ENCODE measurements at places on chromosomes 13 and 19. TPM values are rescaled to one million over a fixed set of nuclear protein-coding genes. Genes with fewer than 3 reads are reported as not detected.

GRCh38 chr13:113782472-113782871 lies 23.4 kb downstream of the TMEM255B start:
- no peak for DNase-seq

DNA sequence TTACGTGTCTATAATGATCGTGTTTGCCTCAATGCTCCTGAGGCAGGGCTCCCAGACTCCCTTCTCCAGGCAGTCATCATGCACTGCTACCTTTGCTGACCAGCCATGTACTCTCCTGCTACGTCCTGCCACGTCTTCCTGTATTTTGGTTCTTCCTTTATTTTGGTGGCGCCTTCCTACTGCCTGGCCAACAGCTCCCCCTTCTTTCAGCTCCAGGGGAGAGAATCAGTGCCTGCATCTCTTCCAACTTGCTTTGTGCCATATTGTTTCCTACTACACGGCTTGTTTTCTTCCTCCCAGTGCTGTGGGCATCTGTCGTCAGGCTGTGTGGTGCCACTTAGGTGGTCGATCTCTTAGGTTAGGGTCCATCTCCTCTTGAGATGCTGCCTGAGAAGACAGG lies 96.2 kb downstream of the FGF9 start:
- DNase-seq, result no peak

Gene GRIK5
- 3.1 TPM for polyA plus RNA-seq

GRCh38 chr13:38366954-38367645 lies 17.4 kb downstream of the UFM1 start:
- no peak for DNase-seq

Gene ACP7
- 0.07 TPM for polyA plus RNA-seq

GRCh38 chr13:51452361-51453206 lies at the start of gene INTS6:
TSS of gene INTS6 (minus strand) at chr13:51453036. CDS start at chr13:51452525, 511 bp downstream.
- DNase-seq, result peak; percentile 98

Gene OR7D2
- not detected for polyA plus RNA-seq

Gene ZNF284
- 4.2 TPM for polyA plus RNA-seq

Gene KCNK6
- polyA plus RNA-seq, result 2.4 TPM

Gene OR7C1
- polyA plus RNA-seq, result 0.20 TPM

DNA sequence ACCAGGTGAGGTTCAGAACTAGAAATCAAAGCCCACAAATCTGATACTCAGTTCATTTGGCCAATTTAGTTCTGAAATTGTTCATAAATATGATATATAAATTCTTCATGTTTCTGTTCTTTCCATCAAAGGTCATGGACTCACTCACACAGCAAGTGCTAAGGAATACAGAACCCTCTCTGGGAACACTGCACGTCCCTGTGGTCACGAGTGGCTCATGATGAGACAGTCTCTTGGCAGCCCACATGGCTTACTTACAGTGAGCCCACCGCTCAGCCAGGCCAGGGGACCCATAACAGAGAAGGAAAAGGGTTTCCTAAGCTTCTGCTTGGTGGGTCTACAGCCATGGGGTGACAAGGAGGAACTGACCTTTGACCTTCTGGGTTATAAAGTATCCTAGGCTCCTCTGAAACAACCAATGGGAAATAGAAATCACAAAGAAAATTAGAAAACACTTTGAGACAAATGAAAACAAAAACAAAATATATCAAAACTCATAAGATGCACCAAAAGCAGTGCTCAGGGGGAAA lies 67.4 kb downstream of the CDADC1 start:
- no peak for DNase-seq

DNA sequence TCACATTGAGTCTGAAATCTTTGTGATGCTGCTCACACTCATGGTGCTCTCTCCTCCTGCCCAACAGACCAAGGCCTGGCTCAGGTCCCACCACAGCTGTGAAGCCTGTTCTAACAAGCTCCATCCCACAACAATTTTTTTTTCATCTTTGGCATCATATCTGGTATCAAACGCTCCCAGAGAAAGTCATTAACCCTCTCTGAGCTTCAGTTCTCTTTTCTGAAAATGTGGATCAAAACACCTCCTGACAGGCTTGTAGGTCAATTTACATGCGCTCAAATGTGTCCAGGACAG lies 224.4 kb downstream of the LACC1 start:
- DNase-seq, result peak; percentile 35

DNA sequence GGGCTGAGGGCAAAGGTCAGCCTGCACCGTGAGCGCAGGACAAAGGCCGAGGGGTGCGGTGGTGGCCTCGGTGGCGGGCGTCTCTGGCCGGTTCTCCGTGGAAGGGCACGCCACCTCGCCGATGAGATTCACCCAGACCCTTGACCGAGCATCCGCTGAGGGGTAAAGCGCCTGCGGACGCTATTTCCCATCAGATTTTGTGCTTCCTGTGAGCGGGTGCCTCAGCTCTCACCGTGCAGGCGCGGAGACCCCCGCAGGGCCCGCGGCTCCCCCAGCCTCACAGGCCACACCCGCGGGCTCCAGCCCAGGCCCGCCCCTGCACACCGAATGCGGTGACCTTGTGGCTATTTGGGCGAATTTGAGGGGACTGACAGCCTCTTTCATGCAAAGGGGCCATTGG lies 348.0 kb downstream of the TEX29 start:
- DNase-seq, result no peak

- DNase-seq, result no peak
These were observed 233.4 kb downstream of the KCNRG start for GRCh38 chr13:50248516-50249143.

DNA sequence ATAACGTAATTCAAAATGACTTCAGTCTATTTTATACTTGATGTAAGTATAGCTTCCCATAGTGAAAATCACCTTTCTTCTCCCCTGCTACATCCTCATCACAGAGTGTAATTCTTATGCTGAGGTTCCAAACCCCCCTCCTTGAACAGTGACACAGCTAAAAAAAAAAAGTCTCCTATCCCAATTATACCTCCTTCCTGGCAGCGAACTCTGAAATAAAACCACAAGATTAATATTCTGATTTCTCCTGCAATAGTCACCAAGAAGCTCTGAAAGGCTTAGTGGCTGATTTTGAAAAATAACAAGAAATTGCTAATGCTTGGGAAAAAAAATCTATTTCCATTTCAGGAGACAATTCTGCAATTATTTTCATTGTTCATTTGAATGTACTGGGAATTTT lies 36.3 kb downstream of the EFNB2 start:
- DNase-seq, result no peak

DNA sequence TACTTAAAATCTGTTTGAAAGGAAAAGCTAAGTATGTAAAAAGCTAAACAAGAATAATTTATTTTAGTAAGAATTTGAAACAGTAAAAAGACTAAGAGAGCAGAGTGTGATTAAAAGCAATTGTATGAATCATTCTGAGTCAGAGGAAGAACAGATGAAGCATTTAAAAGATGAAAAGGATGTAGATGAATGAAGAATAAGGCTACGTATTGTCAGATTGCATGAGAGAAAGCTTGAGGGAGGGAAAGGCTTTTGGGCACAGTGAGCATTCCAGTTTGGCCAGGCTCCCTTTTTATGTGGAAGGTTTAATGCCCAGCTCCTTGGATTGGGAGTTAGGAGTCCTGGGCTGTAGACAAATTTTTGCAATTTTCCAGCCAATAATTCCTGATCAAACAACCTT lies 117.7 kb downstream of the FREM2 start:
- DNase-seq, result no peak

DNA sequence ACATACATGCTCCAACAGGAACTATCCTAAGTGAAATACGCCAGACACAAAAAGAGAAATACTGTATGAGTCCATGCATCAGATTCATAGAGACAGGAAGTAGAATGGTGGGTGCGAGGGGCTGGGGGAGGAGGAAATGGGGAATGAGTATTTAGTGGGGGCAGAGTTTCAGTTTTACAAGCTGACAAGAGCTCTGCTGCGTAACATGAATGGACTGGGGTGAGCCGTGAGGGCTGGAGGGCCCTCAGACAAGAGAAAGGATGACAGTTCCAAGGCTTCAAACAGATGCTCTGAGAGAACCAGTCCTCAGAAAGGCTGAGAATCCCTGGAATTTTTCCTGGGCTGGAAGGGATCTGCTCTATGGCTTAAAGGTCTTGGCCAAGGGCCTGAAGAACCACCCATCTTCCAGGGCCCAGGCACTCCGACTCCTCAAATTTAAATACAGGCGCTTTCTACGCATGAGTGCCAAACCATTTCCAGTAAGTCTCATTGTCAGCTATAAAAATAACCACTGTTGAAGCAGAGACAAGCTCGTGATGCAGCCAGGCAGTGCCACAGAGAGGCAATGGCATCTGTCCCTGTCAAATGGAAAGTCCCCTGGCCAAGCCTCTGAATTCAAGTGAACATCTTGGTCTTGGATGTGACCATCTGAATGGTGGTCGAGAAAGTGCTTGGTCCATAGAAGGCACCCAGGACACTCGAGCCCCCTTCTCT lies 17.5 kb downstream of the KLF2 start:
- peak; percentile 72 for DNase-seq

DNA sequence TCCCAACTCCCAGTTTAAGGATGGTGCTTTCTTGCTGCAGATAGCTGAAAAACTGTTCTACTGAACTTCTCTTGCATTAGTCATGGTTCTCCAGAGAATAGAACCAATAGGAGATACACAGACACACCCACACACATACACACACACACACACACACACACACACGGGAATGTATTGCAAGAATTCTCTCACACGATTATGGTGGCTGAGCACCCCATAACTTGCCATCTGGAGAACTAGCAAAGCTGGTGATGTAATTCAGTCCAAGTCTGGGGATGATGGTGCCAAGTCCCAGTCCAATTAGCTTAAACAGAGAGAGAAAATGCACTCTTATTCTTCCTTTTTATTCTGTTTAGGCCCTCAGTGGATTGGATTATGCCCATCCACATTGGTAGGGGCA lies 643.9 kb downstream of the DIAPH3 start:
- no peak for DNase-seq

DNA sequence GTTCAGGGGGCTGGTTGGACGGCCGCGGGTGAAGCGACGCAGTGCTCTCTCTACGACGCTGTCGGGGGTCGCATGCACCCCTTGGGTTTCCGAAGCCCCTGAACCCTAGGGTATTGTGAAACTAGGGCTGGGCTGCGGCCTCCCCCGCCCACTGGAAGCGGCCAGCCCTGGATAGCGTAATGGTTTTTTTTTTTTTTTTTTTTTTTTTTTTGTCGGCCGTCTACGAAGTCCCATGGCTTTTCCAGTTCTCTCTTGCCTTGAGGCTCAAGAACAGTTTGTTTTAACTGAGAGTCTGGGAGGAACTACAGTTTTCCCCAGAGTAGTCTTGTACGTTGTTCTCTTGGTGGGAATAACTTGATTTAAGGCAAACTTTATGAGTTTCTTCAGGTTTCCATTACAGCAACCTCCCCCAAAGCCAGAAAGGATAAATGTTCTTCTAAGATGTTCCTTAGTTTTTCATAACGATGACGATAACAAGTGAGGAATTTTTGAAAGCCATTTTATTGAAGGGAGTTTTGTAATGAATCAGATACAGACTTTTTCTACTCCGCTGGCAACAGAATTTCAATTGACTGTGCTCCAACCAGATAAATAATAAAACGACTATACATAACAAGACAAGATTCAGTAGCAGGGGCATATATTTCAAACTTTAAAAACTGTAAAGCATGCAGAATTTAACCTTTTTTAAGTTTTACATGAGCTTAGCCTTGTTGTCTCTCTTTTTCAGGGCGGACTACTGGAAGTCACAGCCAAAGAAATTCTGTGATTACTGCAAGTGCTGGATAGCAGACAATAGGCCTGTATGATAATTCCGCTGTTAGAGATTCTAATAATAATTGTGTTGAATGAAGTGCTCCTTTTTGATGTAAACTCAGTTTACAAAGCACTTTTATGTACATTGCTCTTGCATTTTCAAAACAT lies 867 bp downstream of the WBP4 start:
- DNase-seq, result no peak

GRCh38 chr13:24172071-24172470 lies 11.6 kb downstream of the SPATA13 start:
- no peak for DNase-seq

Gene SLC1A6
- polyA plus RNA-seq, result 0.39 TPM

GRCh38 chr13:46041419-46041839 lies 11.1 kb downstream of the ZC3H13 start:
- no peak for DNase-seq

Gene C1QTNF9
- 9.6 TPM for polyA plus RNA-seq
